ENCODE measurements at places on chromosomes 11 and 22.

DNA sequence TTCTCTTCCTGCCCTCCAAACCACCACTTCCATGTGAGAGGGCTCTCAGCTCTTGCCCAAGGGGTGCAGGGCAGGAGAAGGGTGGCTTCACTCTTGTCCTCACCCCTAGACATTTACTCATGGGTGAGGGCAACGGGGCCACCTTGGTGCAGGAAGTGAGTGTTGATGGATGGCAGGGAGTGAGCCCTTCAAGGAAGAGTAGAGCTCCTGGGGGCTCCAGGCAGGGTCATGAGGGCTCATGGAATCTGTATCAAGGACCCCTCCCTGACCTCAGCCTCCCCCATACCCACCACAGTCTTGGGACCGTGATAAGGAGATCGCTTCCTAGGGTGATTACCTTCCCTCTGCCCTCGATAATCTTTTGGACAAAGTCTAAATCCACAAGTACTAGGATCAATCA is 37.8 kb downstream of the TSPAN18 start:
- DNase-seq = no peak

GRCh38 chr11:125091247-125091876 is 20.1 kb downstream of the TMEM218 start:
- DNase-seq = no peak

- peak; percentile 57 for DNase-seq
Measured at GRCh38 chr11:76782531-76783293, 444 bp upstream of the TSKU start.

- no peak for DNase-seq
Measured at GRCh38 chr22:37062376-37062675, 10.8 kb downstream of the KCTD17 start.

- DNase-seq = no peak
Measured at GRCh38 chr11:77611921-77612320, 22.2 kb downstream of the AQP11 start.

GRCh38 chr11:72598906-72599305 is 75.3 kb downstream of the PDE2A start:
- DNase-seq = no peak

DNA sequence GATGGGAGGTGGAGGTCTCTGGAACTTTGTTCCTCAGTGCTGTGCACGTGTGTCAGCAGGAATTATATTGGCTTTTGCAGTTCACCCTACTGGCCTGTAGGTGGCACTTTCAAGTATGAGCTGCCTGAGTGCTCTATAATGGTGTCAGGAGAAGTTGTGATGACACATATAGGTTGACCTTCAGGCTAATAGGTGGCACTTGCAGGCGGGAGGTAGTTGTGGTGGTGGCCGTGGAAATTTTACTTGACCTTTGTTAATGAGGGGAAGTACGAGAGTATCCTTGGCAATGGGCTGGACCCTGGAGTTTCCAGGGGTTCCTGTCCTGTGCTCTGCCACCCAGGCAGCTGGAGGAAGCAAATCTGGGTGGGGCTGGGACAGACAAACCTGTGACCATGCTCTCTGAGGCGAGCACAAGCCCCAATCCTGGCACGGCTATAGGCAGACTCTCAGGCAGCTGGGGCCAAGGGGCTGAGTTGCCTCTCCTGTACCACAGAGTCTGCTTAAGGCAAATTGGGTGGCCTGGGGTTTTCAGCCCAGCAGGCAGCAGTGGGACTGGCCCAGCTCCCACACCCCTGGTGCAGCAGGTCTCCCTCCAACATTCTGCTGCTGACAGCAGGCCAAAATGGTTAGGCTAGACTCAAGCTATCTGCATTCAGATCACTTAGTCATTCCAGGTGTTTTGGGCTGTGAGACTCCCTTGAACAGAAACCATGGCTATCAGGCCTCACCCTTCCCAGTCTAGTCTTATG is 147.5 kb upstream of the CTSC start:
- no peak for DNase-seq

GRCh38 chr11:2772544-2773031 is 72.8 kb upstream of the KCNQ1OT1 start:
- no peak for DNase-seq

GRCh38 chr11:11119917-11120316 is 233.1 kb downstream of the CSNK2A3 start:
- DNase-seq = no peak

- DNase-seq = no peak
Measured at GRCh38 chr11:2777871-2778629, 78.3 kb upstream of the KCNQ1OT1 start.

DNA sequence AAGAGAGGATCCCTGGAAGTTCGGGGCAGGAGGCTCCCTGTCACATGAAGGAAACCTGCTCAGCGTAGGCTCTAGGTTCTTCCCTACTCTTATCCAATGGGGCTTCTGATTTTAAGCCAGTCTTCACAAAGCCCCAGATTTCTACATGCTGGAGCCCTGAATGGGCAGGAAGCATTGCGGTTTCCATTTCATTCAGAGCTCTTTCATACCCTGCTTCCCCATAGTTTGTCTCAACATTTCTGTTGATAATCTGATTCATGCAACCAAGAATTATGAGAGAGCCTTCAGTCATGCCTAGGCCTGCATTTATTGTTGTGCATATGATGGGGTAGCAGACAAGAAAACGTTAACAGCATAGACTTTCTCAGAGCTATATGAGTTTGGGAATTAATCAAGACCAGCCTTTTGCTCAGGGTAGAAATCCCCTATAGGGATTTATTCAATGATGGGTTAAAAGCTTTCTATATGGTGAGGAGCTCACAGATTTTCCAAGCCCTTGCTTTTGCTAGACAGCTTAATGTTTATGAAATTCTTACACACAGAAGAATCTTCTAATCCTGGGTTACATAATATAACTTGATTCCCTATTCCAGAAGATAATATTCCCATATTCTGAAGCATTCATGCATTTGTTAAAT is 15.9 kb downstream of the OR51B4 start:
- no peak for DNase-seq

DNA sequence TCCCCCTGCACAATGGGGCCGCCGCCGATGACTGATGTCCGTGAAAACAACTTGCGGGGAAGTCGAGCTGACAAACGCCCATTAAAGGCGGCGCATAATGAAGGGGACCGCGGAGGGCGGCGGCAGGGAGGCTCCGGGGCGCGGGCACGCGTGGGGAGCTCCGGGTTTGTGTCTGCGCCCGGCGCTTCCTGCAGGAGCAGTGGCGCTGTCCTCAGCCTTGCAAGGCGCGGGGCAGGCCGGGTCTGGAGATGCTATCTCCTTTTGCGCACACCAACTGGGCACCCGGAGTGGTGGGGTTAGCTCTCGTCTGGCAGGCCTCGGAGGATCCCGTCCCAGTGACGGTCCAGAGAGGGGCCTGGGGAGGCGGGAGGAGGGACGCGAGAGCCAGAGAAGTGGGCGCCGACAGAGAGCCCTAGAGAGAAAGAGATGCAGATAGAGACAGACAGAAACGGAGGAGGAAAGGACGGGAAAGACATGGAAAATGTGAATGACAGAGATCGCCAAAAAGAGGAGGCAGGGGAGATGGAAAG is 390 bp upstream of the FGF3 start:
- no peak for DNase-seq

- DNase-seq = no peak
Measured at GRCh38 chr22:49642331-49642730, 185.3 kb downstream of the BRD1 start.

DNA sequence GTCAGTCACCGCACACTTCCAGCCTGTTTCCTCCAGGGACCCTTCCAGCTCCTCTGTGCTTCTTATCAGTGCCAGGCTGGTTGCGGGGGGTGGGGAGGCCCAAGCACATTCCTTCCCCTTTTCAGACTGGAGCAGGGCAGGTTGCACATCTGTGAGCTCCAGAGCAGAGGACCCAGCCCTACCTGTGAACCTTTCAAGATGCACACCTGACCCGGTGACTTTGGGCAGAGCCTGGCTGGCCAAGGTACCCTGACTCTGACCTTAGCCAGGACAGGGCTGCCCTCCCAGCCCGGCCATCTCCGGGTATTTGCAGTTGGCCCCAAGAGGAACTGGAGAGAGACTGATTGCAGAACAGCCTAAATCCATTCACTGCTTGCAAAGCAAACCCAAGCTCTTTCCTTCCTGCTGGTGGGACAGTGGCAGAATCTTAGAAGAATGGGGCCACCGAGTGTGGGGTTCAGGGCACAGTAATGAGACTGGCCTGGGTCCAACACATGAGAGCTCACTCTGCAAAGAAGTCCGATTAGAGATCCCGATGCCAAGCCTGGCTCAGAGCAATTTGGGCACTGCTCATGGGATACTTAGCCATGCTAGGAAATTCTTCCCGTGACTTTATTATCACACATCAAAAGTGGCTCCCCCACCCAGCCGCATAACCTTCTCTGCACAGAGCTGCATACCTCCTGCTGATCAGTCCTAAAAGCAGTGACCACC is 64.7 kb upstream of the CCND1 start:
- no peak for DNase-seq

DNA sequence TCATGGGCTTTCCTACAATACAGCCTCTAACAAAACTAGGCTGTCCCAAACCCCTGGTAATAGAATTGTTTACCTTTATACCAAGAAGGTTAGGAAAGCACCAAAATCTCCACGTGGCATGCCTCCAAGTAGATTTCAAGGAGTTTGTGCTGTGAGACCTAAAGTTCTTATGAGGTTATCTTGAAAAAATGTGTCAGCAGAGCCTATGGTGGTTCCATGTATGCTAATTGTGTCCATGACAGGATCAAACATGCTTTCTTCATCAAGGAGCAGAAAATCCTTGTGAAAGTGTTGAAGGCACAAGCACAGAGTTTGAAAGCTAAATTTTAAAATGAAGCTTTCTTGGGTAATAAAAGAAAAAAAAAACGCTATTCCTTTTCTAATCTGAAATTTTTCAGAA is 36.2 kb downstream of the CCDC73 start:
- DNase-seq = no peak

DNA sequence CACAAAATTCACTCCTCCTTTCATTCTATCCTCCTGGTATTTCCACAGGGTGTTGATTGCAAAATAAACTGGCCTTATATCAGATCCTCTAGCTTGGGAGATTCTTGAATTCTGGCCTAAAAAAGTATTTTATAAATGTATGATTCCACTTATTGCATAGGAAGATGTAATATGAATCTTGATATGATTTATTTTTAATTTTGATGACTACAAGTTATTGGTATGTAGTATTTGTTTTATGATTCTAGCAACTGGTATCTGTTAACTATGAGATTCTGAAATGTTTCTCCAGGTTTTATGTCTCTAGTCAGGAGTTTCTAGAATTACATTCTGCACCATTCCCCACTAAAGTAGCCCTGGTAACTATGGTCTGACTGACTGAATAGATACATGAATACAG is 373.9 kb upstream of the C11orf87 start:
- DNase-seq = no peak

- DNase-seq = peak; percentile 24
Measured at GRCh38 chr22:17781319-17782031, 7.2 kb upstream of the BID start.

DNA sequence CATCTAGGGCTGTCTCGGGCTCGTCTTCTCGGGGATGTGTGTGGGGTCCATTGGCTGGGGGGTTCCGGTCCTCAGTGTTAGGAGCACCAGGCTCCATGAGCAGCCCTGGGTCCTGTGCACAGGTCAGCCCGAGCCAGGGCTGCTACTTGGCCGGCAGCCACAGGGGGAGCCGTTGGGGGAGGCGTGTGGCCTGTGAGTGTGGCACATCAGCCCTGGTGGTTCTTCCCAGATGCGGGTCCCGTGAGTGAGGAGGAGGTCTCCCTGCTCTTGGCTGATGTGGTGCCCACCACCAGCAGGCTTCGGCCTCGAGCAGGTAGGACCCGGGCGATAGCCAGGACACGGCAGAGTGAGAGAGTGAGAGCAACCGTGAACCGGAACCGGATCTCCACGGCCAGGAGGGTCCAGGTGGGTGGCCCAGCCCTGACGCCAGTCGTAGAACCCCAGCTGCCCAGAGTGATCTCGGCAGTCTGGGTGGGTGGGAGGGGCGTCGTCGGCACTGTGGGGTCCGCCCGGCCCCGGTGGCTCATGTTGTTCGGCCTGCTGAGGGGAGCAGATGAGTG is 18.5 kb downstream of the IRF7 start:
- no peak for DNase-seq

DNA sequence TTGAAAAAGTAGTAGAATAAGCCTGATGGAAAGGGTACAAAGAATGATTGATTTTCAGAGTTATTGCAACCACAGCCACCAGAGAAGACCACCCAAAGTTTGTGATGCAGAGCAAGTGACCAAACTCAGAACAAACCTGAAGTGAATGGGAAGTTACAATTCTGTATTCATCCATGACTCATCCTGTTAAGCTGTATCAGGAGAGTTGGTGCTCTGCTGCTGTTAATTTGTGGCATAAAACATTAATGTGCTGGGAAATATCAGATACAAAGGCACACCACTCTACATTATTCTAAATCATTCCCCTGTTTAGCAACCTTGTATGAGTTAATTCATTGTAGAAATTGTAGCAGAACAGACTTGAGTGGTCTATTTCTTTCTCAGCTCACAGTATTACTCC is 19.6 kb upstream of the PDGFD start:
- DNase-seq = no peak

GRCh38 chr11:117752071-117752470 is 44.9 kb downstream of the DSCAML1 start:
- no peak for DNase-seq

GRCh38 chr11:94794287-94795168 is 26.4 kb downstream of the AMOTL1 start:
- no peak for DNase-seq

- DNase-seq = no peak
Measured at GRCh38 chr11:102559839-102560238, 29.3 kb upstream of the MMP7 start.

DNA sequence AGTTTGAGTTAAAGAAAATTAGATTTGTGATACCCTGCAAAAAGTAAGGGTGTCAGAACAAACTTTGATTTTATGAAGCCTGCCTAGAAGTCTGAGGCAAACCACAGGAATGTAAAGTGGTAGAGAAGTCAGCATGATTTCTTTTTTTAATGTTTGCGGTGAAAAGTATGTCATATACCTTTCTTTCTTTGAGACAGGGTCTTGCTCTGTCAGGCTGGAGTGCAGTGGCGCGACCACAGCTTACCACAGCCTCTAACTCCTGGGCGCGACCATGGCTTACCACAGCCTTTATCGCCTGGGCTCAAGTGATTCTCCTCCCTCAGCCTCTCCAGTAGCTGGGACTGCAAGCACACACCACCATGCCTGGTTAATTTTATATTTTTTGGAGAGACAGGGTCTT is 4.7 kb downstream of the API5 start:
- DNase-seq = no peak

- DNase-seq = no peak
Measured at GRCh38 chr11:120129570-120129969, 8.3 kb downstream of the TRIM29 start.

- no peak for DNase-seq
Measured at GRCh38 chr11:75896843-75897419, 81.9 kb downstream of the UVRAG start.

DNA sequence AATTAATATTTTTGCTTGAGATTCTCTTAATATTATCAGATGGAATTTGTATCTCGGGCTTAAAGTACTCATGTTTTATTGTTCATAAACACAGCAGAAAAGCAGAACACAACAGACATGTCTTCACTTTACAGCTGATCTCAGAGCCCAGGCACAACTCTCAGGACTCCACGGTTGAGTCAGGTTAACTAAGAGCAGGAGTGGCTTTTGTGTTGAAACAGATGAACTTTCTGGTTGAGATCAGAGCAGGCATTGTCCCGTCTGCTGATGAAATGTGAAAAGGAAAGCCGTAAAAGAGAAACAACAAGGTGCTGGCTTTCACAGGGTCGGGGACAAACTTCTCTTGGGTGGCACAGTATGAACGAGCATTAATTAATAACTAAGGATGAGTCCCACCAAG is 49.0 kb downstream of the JHY start:
- no peak for DNase-seq

All from NCI-H2107 (cell line).